ENCODE measurements at places on chromosomes 2 and 18.
A peak's percentile ranks its signal among the peaks of the same experiment; 100 is the strongest.

DNA sequence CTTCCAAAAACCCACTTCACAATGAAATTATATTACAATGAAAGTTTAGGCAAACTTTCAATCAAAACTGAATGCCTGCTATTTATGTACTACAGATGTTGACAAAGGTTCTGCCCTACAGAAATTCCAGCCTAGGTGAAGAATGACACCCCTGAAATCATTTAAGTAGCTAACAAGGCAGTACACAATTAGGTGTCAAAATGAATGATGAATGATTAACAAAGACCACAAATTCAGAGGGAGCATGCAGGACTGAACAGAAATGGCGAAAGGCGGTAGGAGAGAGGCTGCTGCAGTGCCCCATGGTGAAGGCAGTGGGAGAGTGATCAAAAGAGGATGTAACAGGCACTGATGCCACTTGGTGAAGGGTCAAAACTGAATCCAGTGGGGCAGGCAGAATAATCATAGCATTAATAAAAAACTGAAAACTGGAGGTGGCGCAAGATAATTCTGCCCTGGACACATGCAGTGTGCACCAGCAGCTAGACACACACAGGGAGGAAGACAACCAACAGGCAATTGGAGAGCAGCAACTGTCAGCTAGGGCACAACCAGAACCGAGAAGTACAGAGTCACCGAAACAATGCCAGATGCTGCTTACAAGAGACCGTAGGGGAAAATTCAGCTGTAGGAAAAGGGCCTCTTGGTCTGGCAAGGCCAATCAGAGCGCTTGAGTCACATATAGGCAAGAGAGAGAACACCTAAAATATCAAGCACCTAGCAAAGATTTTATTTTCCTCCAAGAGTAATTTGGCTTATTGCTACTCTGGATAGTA is 4.5 kb downstream of the TMEM131 start:
- DNase-seq, result peak; percentile 19

- no peak for DNase-seq
Measured at GRCh38 chr2:132651115-132652045, 18.6 kb downstream of the LYPD1 start.

GRCh38 chr2:174776223-174776622 is 12.0 kb upstream of the CHRNA1 start:
- no peak for DNase-seq

DNA sequence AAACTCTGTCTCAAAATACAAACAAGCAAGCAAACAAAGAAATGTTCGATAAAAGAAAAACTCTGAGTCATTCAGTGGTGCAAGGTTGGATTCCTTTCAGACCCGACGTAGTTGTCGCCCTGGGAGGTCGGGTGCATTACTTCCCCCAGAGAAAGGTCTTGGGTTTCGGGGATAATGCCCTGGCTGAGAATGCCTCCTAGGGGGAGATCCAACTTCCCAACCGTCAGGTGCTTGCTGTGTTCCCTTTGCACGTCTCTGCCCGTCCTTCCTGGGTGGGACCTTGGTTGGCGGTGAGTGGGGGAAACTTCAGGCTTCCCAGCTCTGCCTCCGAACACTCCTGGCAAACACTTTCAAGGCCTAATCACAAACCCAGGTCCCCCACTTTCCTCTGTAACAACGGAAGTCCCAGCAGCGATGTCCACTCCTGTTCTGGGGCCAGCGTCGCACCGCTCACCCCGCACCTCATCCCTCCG is 609 bp downstream of the TPGS2 start:
- peak; percentile 47 for DNase-seq

DNA sequence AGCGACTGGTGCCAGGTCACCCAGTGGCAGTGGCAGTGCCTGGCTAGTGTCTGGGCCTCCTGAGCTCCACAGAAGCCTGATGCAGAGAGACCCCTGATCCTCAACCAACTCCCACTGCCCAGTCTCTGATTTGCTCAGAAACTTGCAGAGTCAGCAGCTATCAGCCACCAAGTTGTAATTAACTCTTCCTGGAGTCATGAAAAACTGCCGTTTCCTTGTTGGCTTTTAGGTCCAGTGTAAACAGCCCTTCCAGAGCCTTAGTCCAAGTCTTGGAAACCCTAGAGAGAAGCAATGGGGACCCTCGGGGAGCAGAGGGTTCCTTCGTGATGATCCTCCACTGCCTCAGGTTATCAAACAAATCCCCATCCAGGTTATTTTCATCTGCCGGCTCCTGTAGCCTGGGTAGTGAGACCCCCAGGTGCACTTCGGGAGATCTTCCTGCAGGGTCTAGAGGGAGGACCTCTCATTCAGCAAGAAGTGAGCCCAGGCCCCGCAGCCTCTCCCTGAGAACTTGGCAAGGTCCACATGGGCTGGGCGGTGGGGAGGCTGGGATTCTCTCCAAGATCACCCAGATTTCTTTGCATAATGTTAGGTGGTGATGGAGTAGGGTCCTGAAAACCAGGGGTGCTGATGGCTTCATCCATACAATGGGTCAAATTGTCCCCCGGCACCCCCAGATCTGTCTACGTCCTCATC is 137.7 kb upstream of the HDAC4 start:
- no peak for DNase-seq

GRCh38 chr2:222936705-222937104 is 75.9 kb downstream of the ACSL3 start:
- DNase-seq, result no peak

DNA sequence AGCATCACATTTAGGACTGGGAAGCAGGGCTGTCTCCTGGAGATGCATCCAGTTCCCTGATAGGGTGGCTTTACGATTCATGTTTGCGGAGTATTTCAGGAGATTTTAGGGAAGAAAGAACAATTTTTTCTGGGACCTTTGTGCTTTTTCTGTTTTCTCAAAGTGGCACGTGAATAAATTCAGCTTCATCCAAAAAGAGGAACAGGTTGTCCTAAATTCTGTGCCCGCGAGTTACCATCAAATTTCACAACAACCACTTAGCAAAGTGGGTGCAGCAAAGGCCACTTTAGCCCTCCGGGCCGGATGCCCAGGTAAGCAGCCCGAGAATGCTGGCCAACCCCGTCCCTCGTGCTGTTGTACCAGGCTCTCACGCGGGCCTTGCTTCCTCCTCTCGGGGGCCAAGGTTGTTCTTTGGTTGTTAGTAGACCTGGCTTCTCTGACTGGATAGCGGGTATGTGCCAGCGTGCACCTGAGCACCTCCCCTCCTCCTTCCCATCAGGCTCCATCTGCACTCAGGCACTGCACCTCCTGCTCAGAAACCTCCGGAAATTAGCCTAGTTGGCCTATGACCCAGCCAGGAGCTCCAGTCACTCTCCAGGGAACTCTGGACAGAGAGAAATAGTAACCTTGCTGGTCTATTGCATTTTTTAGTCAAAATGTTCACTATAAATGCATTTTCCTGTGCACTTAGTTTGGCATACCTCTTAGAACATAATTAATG is 83.0 kb downstream of the CMPK2 start:
- DNase-seq, result peak; percentile 16

GRCh38 chr2:119820275-119820674 is 60.6 kb downstream of the PTPN4 start:
- no peak for DNase-seq

- no peak for DNase-seq
Measured at GRCh38 chr2:12314127-12314760, 402.5 kb upstream of the TRIB2 start.

GRCh38 chr2:204175552-204176271 is 239.1 kb downstream of the ICOS start:
- DNase-seq, result no peak

DNA sequence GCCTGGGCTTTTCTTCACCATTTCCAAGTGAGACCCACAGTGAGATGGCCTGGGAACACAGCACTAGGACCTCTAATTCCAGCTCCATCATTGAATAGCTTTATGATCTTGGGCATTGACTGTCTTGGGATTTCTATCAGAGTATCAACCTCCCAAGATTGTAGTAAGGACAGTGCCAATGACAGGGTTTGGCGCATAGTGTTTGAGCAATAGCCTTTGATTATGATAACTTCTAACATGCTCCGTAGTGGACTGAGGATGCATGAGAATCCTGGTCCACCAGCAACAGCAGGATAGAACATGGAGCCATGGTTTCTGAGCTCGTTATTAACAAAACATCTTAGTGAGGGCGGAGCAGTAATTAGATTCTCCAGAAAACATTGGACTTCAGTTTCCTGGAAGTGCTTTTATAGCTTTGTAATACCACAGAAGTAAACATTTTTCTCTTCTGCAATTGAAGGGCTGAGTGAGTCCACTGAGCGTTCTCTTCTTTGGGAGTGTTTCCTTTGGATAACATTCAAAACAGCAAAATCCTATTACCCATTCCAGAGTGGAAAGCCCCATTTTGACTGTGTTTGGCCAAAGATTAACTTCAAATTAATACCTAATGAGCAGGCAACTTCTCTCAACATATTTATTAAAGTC is 63.7 kb downstream of the IL1R2 start:
- DNase-seq, result no peak

DNA sequence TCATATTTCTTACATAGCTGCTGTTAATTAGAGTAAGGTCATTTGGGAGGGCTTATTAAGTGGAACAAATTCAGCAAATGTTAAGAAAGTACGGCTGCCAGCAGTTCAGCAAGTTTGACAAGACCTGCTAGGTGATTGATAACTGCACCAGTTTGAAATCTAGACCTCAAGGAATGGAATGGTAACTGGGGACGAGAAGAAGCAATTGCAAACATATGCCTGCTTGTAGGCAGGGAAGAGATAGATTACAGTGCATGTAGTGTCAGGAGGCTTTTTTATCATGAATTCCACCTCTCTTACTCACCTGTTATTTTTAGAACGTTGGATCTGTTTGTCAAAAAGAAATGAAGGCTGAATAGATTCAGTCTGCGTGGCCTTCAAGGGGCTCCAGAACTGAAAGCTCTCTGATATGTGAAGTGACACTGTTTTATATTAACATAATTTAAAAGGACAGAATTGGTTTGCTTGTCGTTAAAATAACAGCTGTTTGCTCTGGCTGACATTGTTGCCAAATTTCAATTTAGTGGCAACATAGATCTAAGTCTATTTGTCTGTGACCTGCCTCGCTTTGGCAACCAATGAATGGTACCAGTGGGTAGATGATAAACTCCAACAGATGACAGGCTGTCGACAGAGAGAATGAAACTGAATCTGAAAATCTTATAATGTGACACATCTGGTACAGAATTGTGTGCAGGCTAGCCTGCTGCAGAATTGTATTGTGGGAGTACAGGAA is 199.3 kb downstream of the ZNF407 start:
- DNase-seq, result no peak
